Stimulated activated naive CD4-positive, alpha-beta T cell (primary cell): ENCODE measurements at places on chromosomes 13 and 19.

DNA sequence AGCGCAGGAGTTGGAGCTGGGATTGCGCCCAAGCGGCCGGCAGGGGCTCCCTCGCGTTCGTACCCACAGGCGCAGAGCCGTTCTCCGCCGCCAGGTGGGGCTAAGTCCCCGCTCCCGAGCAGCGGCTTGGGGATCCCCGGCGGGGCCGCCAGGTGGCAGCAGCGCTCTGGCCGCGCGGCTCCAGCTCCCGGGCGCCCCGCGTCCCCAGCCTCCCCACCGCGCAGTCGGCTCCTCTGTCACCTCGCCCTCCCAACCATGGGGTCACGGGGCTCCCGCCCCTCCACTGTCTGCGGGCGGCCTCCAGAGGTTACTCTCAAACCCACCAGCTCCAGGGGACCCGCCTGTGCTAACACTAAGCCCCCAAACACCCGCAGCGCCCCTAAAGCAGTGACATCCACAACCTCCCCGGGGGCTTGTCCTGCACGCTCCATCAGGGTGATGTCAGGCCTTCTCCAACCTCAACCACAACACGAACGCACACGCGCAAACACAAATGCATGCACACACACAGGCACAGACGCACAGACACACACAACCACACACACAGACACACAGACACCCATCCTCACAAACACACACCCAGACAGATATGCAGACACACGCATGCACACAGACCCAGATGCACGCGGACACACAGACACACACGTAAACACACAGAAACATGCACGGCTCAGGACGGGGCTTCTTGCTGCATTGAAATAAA, 18.4 kb upstream of the KCTD15 start:
- DNase-seq: peak; percentile 61

DNA sequence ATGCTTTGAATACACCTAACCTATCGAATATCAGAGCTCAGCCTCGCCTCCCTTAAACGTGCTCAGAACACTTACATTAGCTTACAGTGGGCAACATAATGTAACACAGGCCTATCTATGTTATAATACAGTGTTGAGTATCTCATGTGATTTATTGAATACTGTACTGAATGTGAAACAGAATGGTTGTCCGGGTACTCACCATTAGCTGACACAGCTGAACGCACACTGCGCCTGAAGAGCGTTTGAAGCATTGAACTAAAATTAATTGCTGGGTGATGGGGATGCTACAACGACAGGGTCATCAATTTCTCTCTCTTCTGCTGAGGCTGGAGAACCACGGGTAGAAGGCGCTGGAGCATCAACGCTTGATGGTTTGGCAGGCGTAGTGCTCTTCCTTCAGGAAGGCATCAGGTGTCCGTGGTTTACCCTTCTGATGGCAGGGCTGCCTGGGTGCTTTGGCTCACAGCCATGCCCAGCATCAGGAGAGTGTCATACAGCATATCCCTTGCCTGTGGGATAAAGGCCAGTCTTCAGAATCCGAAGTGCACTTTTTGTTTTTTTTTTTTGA, 46.9 kb upstream of the UBE2L5 start:
- no peak for DNase-seq

GRCh38 chr13:78426183-78426582, 177.2 kb downstream of the POU4F1 start:
- no peak for DNase-seq

- peak; percentile 22 for DNase-seq
Observed at GRCh38 chr19:4115050-4115817, 8.7 kb downstream of the MAP2K2 start.

DNA sequence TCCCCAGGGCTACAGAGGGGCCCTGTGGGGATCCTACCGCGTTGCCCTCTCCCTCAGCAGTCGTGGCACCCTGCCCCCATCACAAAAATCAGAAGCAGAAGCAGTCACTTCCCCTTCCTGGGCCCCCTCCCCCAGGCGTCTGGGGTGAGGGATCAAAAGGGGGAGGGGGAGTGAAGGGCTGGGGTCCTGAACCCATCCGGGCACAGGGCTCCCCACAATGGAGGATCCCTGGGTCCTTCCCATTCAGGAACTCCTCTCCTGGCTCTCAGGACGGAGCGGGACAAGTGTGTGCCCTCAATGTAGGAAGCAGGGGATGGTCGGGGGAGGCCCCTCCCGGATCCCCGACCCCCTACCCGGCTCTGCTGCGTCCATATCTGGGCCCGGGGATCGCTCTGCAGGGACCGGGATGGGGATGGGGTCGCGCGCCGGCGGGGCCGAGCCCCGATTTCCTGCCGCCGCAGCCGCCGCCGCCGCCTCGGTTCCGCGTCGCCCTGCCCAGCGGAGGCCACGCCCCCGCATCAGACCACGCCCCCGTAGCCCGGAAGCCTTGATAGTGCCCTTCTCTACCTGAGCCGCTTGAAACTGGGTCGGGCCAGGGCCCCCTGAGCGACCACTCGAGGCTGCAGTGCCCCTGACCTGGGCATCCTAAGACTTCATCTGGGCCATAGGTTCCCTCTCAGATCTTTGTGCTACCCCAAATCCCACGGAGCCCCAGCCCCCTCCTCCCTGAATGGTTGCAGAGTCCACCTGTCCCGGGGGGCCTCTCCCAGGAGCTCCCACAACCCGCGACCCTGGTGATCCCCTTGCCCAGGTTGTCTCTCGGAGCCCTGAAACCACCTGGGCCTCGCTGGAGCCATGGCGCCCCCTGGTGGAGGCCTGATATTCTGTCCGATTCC, at the start of gene GMIP:
GMIP (minus strand) TSS at position 500 of the 896 bp plus-strand sequence; CDS start at position 372, 128 bp downstream.
- DNase-seq: peak; percentile 82

- DNase-seq: no peak
Observed at GRCh38 chr19:2771786-2772674, 11.0 kb downstream of the SGTA start.

GRCh38 chr19:3186891-3187661, 1.3 kb downstream of the NCLN start:
- no peak for DNase-seq

DNA sequence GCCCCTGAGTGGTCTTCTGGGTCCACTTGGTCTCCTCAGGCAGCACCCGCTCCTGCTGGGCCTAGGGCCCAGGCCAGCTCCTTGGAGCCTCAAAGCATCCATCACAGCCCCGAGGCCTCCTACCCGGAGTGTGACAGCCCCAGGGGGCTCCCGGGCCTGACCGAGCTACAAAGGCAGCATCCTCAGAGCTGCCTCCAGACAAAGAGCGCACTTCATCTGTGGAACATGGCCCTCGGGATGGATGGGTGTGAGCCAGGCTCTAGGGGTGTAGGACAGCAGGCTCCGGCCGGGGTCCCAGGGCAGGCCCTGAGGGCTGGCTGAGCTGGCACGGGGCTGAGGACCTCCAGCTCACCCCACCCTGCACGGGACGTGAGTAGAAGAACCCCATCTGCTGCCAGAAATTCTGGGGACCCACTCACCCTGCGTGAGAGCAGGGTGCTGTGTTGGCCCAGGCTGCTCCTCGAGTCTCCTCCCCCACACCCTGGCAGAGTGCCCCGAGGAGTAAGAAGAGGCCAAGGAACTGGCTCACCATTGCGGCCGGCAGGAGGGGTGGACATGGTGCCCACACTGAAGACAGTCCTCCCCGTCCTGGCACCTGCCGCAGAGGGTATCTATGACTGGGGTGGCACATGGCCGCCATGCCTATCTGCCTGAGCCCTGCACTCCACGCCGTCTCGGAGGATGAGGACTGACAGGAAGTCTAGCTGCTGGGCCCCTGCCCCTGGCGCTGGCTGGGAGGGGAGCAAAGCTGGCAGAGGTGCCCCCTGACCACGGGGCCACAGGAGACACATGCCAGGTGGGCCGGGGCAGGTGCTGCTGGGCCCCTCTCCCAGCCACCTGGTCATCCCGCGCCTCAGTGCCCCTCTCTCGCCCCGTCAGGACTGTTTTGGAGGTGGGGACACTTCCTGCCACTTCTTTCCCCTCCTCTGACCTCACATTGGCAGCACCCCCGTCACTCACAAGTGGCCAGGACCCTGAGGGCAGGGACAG, 22.3 kb downstream of the CEBPG start:
- no peak for DNase-seq

- DNase-seq: no peak
Observed at GRCh38 chr13:30905932-30906383, at the start of gene MEDAG. Gene MEDAG (plus strand): TSS chr13:30906271. CDS start chr13:30906516, 245 bp downstream.

DNA sequence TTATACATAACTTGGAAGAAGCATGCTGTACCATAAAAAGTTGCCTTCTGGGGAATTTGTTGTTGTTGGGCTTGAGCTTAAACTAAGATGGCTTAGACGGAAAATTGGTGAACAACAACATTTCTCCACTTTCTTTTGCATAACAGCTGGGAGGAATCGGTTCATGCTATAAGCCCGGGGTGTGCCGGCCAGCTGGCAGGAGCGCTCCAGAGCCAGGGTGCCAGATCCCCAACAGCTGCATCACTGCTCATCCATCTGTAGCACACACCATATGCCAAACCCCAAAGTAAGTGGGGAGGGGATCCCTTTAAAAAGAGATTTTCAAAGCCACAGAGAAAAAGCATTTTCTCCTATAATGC, 419.5 kb upstream of the ARGLU1 start:
- no peak for DNase-seq

- no peak for DNase-seq
Observed at GRCh38 chr19:13260883-13261653, 110.9 kb downstream of the IER2 start.

DNA sequence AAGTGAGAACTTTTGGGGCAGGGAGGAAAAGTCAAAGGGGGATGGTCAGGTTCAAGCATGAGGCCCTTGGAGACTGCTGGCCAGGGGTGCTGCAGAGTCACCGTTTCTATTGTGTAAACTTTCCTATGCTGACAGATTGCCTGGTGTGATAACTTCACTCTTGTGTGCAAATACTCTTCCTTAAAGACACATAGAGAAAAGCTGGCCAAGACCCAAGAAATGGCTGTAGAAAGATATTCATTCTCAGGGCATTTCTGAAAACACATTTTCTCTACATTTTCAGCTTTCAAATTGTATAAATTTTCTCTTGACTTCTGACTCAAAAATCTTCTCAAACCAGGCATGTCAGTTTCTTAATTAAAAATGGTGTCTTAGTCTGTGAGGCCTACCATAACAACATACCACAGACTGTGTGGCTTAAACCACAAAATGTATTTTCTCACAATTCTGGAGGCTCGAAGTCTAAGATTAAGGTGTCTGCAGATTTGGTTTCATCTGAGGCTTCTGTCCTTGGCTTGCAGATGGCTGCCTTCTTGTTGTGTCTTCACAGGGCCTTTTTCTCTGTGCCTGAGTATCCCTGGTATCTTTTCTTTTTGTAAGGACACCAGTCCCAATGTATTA, 304.5 kb downstream of the KCNRG start:
- no peak for DNase-seq

DNA sequence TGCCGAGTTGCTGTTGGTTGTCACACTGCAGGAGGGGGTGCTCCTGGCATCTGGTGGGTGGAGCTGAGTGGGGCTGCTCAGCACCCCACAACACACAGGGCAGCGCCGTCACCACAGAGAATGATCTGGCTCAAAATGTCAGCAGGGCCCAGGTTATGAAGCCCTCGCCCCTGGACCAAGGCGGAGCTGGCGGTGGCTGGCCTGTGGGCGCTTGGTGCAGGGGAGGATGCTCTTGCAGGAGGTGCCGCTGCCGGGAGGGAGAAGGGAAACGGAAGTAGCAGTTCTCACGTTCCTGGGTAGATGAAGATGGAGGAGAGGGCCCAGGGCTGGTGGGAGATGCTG, 14.2 kb upstream of the LENG8 start:
- DNase-seq: no peak

DNA sequence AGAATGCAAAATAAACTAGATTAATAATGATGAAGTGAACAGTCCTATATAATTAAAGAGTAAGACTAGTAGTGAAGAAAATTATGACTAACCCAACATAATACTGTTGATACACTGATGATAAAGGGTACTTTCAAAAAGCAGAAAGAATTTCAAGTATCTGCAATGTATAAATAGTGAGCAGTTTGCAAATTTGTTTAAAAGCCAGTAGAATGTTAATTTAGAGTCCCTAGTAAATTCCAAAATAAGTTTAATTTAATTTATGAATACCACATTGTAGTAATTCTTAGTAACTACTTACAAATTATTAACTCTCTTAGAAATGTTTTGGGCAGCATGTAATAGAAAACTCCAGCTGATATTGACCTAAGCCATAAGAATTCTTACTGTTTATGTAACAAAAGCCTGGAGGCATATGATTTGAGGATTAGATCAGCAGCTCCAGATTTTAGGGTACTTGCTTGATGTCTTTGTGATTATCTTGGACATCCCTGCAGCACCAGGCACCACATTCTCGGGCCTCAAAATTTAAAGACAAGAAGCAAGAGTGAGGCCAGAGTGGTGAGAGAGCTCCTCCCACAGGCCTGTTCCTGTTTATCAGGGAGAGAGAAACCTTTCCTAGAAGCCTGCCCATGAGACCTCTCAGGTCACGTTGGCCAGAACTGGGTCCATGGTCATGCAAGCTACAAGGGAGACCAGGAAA, 67.6 kb upstream of the TDRD3 start:
- no peak for DNase-seq

DNA sequence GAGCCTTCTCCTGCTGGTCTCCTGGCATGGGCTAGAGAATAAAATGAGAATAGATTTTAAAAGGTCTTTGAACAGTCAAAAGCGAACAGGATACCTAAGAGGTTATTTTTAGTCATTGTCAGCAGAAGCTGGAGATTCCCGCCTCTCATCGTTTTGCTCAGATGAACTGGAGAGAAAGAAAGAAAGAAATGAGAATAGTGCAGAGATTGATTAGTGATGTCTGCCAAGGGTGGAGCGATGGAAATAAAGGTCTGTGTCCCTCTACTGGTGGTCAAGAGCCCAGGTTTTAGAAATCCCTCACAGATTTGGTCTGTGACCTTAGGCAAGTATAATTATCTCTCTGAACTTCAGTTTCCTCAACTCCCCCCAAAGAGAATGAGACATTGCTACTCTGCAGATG, 5.3 kb downstream of the NCAN start:
- DNase-seq: no peak

DNA sequence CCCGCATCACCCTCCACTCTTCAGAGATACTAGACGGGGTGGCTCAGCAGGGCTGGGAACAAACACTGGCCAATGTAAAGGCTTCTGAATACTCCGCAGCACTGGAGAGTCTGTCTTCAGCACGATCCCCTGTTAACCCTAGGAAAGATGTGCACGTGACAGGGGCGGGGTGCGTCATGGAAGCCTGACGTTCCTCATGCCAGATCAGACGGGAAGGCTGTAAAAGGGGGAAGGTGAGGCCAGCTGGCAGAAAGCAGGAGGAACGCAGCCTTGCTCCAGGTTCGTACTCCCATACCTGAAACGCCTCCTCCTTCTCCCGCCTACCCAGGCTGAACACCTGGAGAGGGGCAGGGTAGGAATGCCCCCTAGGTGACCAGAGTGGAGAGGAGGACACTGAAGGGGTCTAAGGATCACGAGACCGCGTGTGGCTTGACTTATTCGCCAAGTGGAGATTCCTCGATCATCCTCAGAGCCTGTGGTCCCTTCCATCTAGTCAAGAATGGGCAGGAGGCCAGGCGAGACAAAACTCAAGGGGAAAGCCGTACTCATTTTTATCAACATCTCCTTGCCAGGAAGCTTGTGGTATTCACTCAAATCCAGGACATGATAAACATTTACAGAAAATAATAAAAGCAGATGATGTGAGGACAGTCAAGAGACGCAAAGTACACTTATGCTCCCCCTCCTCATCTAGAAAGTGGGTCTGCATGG, 18.2 kb upstream of the FFAR2 start:
- no peak for DNase-seq

- DNase-seq: no peak
Observed at GRCh38 chr19:48879025-48879637, 6.9 kb downstream of the PPP1R15A start.
